ENCODE measurements at places on chromosomes 4 and X.

- peaks cover 42% of the 10 kb centered on the region for H3K36me3 ChIP-seq
- no peak for DNase-seq
- no peaks in the 10 kb centered on the region for H3K27me3 ChIP-seq
- H3K4me3 ChIP-seq, result no peak overlapping the region
- no peaks in the 10 kb centered on the region for H3K4me1 ChIP-seq
- H3K27ac ChIP-seq, result no peak overlapping the region
Observed at GRCh38 chrX:41350150-41350975, 16.4 kb downstream of the DDX3X start.

- DNase-seq, result no peak
- H3K27ac ChIP-seq, result no peak overlapping the region
- no peak overlapping the region for H3K4me3 ChIP-seq
- H3K36me3 ChIP-seq, result no peaks in the 10 kb centered on the region
- peaks cover 33% of the 10 kb centered on the region for H3K4me1 ChIP-seq
Observed at GRCh38 chr4:41158756-41159155, 55.6 kb downstream of the APBB2 start.

GRCh38 chr4:78439328-78439727 lies 112.2 kb upstream of the ANXA3 start:
- no peaks in the 10 kb centered on the region for H3K36me3 ChIP-seq
- no peaks in the 10 kb centered on the region for H3K4me1 ChIP-seq
- H3K4me3 ChIP-seq, result no peak overlapping the region
- no peak overlapping the region for H3K27ac ChIP-seq
- H3K27me3 ChIP-seq, result no peaks in the 10 kb centered on the region
- no peak for DNase-seq

GRCh38 chr4:186651624-186652023 lies 72.0 kb downstream of the FAT1 start:
- peaks cover 8% of the 10 kb centered on the region for H3K36me3 ChIP-seq
- no peak overlapping the region for H3K4me3 ChIP-seq
- no peaks in the 10 kb centered on the region for H3K27me3 ChIP-seq
- no peak overlapping the region for H3K27ac ChIP-seq
- no peak for DNase-seq

GRCh38 chr4:1910643-1911042 lies 39.5 kb downstream of the NSD2 start:
- H3K27me3 ChIP-seq, result no peaks in the 10 kb centered on the region
- H3K4me1 ChIP-seq, result no peaks in the 10 kb centered on the region
- H3K27ac ChIP-seq, result no peak overlapping the region
- DNase-seq, result no peak
- H3K36me3 ChIP-seq, result peaks cover 21% of the 10 kb centered on the region
- H3K4me3 ChIP-seq, result no peak overlapping the region
